ENCODE measurements at places on chromosomes 6 and 20. TPM values are rescaled to one million over a fixed set of nuclear protein-coding genes. Genes with fewer than 3 reads are reported as not detected.

The SPO11 gene
- total RNA-seq: not detected

The SYCP2L gene
- 11.9 TPM for total RNA-seq

The KIAA1586 gene
- total RNA-seq: 81.4 TPM

The NR2E1 gene
- 13.5 TPM for total RNA-seq

The FAM217A gene
- total RNA-seq: not detected

The GFOD1 gene
- 60.7 TPM for total RNA-seq

Data from parietal lobe (tissue), 2 donors.